Activated T-helper 17 cell treated with anti-CD3 and anti-CD28 coated beads, Interleukin-2, amount 50 U/mL, for 72 hours (primary cell): ENCODE measurements at places on chromosomes 11 and 22.

DNA sequence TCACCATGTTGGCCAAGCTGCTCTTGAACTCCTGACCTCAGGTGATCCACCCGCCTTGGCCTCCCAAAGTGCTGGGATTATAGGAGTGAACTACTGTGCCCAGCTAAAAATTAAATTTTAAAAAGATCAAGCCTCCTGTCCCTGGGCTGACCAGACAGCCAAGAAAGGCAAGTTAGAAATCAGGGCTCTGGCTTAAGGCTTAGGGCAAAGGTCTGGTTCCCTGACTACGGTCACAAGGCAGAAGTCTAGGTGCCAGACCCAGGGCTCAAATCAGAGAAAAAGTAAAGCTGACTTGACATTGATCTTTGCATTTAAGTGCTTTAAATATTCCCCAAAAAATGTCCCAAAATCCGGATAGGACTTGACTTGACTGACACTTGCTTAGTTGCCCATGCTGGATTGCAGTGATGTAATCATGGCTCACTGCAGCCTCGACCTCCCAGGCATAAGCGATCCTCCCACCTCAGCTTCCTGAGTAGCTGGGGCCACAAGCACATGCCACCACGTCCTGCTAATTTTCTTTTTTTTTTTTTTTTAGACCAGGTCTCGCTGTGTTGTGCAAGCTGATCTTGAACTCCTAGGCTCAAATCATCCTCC lies 17.3 kb upstream of the CRKL start:
- ATAC-seq, result no peak

GRCh38 chr22:18994701-18995326 lies 58.7 kb upstream of the PRODH start:
- ATAC-seq, result no peak

DNA sequence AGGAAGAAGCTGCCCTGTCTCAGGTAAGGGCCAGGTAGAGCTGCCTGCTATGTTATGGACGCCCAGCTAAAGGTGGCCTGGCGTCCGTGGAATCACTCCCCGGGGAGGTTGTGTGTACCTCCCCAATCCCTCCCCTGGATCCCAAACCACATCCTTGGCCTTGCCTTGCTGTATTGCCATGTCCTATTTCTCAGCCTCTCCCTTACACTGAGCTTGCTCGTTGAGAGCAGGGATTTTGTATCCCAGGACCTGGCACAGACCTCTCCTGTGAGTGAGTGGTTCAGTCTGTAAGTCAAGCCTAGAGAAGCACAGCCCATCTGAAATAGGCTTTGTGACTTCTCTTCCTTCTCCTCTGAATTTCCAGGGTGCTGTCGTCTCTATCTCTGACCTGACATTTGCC lies 53.9 kb downstream of the TRAF6 start:
- no peak for ATAC-seq

GRCh38 chr11:35192347-35192746 lies 53.4 kb downstream of the CD44 start:
- ATAC-seq, result no peak

- ATAC-seq, result no peak
Measured at GRCh38 chr22:35547987-35548721, 7.5 kb downstream of the RASD2 start.

DNA sequence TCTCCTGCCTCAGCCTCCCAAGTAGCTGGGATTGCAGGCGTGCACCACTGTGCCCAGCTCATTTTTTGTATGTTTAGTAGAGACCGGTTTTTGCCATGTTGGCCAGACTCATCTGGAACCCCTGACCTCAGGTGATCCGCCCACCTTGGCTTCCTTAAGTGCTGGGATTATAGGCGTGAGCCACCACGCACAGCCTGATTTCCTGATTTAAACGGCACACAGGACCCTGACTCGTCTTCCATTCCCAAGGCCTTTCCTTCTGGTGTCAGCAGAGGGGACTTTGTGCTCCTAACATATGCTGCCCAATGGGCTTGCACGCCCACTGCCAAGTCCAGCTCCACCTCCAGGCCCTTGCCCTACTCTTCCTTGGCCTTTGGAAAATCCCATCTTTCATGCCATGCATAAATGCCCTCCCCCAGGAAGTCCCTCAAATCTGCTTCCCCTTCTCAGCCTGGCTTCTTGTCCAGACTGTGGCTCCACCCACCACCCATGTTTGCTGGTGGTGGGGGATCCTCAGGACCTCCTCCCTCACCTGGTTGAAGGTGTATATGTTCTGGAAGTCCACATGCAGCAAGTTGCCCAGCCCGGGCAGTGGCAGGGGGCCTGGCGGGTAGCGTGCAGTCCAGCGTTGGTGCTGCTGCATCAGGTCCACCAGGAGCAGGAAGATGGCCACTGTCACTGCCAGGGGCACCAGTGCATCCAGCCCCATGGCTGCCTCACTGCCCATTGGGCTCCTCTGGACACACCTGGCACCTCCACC lies 23.9 kb upstream of the CYP2D6 start:
- no peak for ATAC-seq

- no peak for ATAC-seq
Measured at GRCh38 chr11:47495011-47495855, 46.3 kb upstream of the RAPSN start.

- no peak for ATAC-seq
Measured at GRCh38 chr11:88631497-88631896, 294.0 kb upstream of the CTSC start.

GRCh38 chr22:23404689-23405365 lies 175.3 kb downstream of the IGLL1 start:
- no peak for ATAC-seq

GRCh38 chr11:31895926-31896325 lies 84.8 kb upstream of the PAX6 start:
- ATAC-seq, result no peak

GRCh38 chr22:23305922-23306374 lies 125.6 kb downstream of the BCR start:
- ATAC-seq, result no peak
